ENCODE measurements at places on chromosomes 3 and 15.

- no peak for DNase-seq
Observed at GRCh38 chr3:159128628-159129027, 326.8 kb downstream of the MFSD1 start.

- no peak for DNase-seq
Observed at GRCh38 chr3:1446531-1446930, 353.7 kb downstream of the CNTN6 start.

DNA sequence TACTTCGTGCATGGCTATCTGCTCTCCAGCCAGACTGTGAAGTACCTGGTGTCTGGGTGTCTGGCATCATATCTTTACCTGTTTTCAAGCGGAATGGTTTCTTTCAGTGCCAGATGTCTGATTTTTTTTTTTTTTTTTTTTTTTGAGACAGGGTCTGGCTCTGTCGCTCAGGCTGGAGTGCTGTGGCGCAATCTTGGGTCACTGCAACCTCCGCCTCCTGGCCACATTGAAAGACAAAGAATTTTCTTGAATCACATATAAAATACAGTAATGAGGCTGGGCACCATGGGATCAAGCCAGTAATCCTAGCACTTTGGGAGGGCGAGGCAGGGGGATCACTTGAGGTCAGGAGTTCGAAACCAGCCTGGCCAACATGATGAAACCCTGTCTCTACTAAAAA is 2.8 kb upstream of the MESP1 start:
- no peak for DNase-seq

DNA sequence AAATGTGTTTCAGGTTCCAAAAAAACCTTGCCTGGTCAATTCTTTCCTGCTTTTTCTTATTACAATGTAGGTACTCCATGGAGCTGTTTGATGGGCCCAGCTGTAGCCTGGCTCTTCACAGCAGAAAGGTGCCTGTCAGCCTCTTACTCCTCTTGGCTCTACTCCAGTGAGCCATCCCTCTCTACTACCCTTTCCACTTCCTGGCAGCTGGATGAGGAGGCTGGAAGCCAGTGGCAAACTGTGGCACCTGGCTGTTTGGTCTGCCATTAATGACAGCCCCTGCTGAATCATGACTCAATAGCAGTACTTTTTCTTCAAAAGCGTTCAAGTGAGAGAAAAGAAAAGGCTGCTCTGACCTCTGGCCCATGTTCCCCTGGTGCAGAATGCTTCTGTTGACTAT is 618.1 kb downstream of the PYDC2 start:
- no peak for DNase-seq

DNA sequence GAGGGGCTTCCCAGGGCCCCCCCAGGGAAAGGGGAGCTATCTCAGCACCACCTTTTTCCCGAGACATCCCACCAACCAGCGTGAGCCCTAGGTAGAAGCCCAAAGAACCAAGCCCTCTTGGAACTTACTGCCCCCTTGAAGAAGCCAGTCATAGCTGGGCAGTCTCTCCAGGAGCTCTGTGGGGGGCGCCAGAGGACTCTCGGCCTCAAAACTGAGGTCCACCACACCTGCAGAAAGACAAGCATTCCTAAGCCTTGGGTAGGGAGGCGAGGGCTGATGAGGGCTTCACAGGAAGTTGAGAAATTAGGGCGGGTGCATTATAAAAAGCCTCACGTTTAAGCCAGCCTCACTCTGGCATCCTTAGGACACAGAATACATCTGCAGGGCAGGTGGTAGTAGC is 9.0 kb downstream of the SSUH2 start:
- DNase-seq: no peak

- DNase-seq: no peak
Observed at GRCh38 chr3:158668506-158668905, 3.9 kb downstream of the LXN start.

GRCh38 chr3:119924111-119925094 is 142.5 kb downstream of the NR1I2 start:
- DNase-seq: no peak

DNA sequence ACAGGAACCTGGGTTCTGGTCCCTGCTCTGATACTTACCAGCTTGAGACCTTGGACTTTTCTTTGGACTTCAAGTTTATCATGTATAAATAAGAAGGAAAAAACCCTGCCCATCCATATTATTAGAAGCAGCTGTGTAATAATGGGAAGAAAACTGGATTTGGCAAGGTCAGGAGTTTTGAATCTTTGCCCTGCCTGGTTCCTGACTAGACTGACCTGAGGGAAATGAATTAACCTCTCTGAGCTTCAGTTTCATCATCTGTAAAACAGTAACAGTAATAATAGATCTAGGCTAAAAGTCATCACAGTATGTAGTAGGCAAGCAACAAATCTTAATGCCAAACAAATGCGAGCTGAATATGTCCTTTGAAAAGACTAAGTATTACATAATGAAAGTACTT is 68.8 kb downstream of the FSIP1 start:
- DNase-seq: no peak

- DNase-seq: no peak
Observed at GRCh38 chr3:160811237-160811548, 55.2 kb downstream of the PPM1L start.

DNA sequence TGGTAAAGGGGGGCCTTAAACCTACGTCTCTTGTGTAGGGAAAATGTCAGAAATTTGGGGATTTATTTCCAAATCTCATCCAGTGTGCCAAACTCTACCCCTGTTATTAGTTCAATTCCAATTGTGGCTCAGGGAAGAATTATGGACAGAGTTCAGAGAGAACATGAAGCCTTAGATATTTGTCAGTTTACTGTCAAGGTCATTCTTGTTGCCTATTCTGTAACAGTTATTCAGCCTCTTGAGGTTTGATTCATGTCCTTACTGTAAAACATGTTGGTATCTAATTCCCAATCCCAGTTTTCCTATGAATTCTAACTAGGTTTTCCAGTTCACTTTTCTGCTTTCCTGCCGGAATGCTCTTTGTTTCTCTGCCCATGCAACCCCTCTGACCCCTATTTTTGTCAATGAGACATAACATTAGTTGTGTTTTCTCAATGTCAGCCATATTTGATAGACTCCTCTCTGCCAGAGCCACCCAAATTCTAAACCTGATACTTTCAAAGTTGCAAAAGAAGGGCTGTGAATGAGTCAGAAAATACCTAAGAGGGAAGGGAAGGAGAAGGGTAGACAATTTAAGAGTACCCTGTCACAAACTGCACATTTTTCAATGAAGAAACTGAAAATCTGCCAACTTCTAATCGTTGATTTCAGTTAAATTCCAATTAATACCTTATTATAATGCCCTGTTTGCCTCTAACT is 52.4 kb downstream of the ATOSA start:
- no peak for DNase-seq

DNA sequence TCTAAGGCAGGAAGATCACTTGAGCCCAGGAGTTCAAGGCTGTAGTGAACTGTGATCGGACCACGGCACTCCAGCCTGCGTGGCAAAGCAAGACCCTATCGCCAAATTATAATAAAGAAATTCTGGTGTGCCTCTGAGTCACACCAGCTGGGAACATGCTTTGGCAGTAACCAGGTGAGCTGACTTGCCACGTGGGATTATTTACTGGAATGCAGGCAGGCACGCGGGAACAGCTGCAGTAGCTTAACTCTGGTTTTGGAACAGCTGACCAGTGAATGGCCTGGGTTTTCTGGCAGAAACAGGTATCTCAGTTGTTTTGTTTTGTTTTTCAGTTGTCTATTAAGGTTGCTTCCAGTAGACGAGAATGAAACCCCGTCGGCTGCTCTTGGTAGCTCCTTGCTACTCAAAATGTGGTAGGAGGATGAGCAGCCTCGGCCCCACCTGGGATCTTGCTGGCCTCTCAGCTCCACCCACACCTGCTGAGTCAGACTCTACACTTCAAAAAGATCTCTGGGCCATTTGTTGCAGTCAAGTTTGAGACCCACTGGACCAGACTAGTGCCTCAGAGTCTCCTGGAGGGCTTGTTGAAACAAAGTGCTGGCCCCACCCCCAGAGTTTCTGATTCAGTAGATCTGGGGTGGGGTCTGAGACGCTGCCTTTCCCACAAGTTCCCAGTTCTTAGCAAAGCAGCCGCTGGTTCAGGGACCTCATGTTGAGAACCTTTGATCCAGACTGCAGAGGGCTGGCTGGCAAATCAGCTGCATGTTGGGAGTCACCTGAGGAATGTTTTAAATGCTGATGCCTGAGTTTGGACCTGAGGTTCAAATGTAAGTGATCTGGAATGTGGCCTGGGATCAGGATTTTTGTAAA is 26.6 kb downstream of the IDH2 start:
- no peak for DNase-seq

- no peak for DNase-seq
Observed at GRCh38 chr3:55893045-55893664, 406.0 kb upstream of the WNT5A start.

DNA sequence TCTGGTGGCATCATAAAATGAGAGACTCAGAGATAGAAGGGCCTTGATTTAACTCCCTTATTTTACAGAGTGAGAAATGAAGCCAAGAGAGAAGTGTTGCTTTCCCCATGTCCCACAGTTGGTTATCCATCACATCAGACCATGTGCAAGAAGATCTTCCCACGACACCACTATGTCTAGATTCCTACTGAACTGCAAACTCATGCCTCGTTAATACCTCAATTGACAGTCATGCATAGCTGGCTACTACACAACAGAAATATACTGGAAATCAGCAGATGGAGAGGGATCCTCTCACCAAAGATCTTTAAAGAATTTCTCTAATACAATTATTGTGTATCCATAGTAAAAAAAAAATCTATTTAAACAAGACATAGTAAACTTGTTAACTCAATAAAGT is 33.3 kb downstream of the PEAK1 start:
- DNase-seq: no peak

GRCh38 chr3:101249522-101249921 is 70.9 kb downstream of the IMPG2 start:
- DNase-seq: no peak

DNA sequence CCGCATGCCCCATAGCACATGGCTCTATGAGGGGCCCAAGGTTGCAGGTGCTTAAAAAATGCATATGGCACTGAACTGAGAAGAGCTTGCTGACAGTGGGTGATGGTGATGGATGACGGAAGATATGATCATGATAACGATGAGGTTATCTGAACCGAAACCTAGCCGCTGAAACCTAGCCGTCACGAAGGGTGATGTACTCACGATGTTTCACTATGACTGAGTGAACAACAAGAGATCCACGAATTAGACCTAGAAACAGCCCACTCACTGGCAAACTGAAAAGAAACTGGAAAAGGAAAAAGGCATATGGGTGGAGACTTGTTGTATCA is 57.6 kb upstream of the BCL6 start:
- DNase-seq: no peak

- no peak for DNase-seq
Observed at GRCh38 chr15:73781038-73781925, 28.1 kb upstream of the INSYN1 start.

DNA sequence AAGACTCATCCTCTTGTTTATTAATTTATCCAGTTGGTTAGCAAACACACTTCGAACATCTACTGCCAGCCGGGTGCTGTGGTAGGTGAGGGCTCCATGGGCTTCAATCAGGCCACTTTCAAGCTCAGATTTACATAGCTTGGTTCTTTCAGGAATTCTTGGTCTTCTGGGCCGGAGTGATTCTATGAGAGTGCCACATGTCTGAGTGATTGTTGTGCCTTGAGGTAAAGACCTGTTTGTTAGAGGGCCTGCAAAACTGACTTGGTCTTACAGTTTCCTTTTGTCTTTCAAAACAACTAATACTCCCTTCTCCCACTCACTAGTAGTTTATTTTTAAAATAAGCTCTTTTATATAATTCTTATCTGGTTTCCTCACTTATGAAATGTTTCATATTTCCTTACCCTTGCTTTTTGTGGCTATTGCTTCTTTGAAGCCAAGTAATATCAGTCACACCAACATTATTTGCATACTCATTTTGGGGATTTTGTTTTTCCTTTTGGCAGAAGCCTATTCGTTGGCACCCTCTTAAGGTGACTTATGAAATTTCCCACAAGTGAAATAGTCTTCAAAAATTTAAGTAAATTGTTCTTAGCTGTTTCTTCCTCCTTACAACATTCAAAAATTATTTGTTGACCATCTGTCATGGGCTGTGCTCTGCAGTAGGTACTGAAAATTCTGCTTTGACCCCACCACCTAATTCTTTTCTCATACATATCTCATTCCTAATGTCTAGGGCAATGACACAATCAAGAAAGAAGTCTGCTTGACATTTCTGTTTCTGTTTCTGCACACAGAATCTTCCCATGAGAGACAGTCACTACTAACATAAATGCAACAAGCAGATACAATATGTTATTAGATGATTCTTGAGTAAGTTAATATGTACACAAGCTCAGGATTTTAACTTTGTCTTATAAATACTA is 120.2 kb downstream of the LRRC28 start:
- no peak for DNase-seq

DNA sequence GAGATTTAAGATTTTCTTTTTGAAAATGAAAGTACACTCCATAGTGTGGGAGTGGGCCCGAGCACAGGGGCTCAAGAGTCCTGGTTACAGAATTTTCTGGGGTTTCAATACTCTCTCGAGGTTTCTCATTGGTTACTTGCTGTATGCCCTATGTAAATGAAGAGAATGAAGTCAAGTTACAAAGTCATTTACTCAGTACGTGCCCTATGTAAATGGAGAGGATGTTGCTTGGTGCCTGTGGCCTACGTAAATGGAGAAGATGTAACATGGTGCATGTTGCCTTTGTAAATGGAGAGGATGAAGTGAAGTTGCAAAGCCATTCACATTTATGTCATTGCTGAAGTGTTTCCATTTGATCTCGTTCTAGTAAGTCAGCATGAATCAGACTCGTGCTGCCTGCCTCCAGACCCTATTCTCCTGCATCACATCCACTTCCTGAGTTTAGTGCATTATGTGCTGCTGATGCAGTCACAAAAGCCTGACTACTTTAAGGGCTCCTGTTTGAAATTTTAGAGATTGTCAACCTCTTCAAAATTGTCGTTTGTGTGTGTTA is 302.0 kb downstream of the ZBBX start:
- DNase-seq: no peak

DNA sequence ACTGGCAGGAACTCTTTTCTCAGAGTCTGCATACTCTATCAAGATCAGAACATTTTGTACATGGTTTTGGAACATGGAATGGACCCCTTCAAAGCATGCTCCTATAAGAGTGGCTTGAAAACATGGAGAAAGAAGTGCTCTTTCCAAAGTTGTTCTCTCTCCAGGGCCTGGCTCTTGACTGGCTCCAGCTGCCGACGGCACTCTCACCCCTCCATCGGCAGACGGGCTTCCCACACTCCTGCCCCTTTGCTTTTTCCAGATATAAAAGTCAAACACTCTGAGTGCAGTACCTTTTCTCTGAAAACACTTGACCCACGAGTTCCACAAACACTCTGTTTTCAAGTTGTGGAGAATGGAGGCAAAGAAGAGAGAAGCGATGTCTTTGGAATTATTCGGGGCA is 72.5 kb upstream of the ONECUT1 start:
- no peak for DNase-seq

- DNase-seq: no peak
Observed at GRCh38 chr3:115999001-115999585, 375.8 kb downstream of the GAP43 start.
